ENCODE measurements at places on chromosomes 6 and 20.

DNA sequence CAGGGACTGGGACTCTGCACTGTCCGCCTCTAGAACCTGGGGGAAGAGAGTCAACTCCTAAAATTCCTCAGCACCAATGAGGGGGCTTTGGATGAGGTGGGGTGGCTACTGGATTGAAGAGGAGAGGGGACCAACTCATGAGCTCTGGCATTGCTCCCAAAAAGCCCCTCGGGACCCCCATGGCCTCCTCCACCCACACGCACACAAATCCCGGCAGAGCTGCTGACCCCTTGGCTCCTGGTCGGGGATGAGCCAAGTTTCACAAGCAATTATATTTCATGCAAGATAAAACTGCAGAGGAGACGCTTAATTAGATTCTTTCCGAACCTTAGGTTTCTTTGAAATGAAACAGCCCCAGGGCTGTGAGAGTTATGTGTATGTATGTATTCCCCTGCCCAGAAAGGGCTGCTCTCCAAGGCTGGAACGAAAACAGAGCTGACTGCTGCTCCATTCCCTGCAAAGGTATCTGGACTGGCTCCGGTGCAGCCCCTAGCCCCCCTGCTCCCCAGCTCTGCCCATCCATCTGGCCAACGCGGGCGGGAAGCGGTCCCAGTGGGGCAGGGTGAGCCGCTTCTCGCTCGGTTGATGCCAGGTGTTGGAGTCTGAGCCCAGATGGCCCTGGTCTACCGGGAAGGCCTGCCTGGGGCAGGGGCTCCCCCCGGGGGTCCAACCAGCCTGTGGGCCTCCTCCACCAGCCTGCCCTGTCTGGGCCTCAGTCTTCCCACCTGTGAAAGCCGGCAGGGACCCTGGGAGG is 46.8 kb upstream of the STX16 start:
- DNase-seq = no peak

DNA sequence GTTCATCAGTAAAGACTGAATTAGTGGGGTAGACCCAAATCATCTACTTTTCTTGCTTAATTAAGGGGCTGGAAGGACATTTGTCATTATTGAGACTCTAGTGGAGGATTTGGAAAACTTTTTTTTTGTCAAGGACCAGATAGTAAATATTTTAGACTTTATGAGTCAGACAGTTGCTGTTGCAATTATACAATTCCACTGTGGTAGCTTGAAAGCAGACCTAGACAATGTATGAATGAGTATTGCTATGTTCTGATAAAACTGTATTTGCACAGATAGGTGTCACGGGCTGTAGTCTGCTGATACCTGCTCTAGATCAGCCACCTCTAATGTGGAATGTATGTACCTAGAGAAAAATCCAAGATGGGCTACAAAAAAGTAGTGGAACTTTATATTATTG is 175.0 kb downstream of the CARMIL1 start:
- no peak for DNase-seq

- no peak for DNase-seq
These were observed 148.1 kb upstream of the HDAC2 start for GRCh38 chr6:114119056-114119455.

- DNase-seq = no peak
These were observed 19.8 kb upstream of the CDC5L start for GRCh38 chr6:44367681-44368080.

GRCh38 chr20:32681175-32682084 is 7.7 kb upstream of the C20orf203 start:
- DNase-seq = no peak

DNA sequence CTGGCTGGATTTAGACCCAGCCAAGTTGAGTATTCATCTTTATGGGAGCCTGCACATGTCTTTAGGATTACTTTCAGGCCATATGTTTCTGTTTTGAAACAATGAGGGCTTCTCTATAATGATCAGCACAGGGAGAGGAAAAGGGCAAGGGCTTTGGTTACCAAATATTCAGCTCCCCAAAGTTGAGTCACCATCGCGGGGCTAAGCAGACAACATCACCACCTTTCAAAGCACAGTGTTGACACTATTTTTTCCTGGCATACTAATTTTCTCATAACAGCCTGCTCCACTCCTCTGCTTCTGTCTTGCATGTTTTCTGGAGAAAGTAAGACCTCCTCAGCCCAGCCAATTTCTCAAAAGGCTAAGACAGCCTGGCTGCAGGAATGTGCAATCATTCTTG is 4.9 kb downstream of the SCML4 start:
- DNase-seq = no peak

Measured in stimulated activated CD4-positive, alpha-beta T cell treated with anti-CD3 and anti-CD28 coated beads, TNF-alpha, amount 100 ng/mL, for 4 hours (primary cell).